ENCODE measurements at places on chromosomes 6 and 20.

- no peak for DNase-seq
Observed at GRCh38 chr6:159665868-159666635, 27.0 kb downstream of the SOD2 start.

DNA sequence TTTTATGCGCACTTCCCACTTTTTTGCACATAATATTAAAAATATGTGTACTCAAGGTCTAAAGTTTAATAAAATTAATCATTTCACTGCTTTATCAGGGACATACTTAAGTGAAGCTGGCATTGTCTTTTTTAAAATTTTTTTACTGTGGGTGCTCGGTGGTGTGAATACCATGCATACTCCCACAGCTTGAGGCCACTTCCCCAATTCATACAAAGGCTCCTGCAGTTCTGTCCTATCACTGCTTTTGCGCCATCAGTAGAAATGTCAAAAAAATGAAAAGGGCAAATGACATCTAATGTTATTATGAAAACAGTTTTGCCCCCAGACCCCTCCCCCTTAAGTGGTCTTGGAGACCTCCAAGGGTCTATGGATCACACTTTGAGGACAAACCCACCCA, 464.1 kb upstream of the ARID1B start:
- DNase-seq, result no peak

GRCh38 chr6:39488255-39488879, 165.9 kb upstream of the KCNK16 start:
- DNase-seq, result no peak

GRCh38 chr6:17042422-17043147, 59.3 kb upstream of the STMND1 start:
- no peak for DNase-seq

- DNase-seq, result no peak
Observed at GRCh38 chr6:111852725-111853124, 20.5 kb downstream of the FYN start.

DNA sequence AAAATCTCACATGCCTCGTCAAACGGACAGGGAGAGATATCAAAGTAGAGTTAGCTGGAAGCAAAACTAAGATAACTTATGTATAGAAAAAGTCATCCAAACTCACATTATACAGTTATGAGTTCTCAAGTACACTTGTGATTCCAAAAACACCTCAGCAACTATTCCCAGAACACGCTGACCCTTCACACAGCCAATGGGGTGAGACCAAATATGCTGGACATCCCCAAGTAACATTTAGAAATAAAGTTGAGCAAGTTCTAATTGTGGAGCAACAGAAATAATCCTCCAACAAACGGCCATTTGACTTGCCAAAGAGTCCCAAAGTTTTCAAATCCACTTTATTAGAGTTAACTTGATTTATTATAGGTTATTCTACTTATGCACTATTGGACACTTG, 52.4 kb downstream of the LY86 start:
- DNase-seq, result no peak
